ENCODE measurements at places on chromosomes 5 and 9. TPM values are rescaled to one million over a fixed set of nuclear protein-coding genes. Genes with fewer than 3 reads are reported as not detected.

The F2RL1 gene
- total RNA-seq, result 0.41 TPM

The C9orf40 gene
- total RNA-seq, result 5.7 TPM

- no peak overlapping the region for H3K27ac ChIP-seq
- no peaks in the 10 kb centered on the region for H3K36me3 ChIP-seq
- DNase-seq, result peak; percentile 29
- no peak overlapping the region for H3K4me3 ChIP-seq
- H3K4me1 ChIP-seq, result no peaks in the 10 kb centered on the region
Measured at GRCh38 chr5:111278858-111279504, 54.8 kb downstream of the CAMK4 start.

DNA sequence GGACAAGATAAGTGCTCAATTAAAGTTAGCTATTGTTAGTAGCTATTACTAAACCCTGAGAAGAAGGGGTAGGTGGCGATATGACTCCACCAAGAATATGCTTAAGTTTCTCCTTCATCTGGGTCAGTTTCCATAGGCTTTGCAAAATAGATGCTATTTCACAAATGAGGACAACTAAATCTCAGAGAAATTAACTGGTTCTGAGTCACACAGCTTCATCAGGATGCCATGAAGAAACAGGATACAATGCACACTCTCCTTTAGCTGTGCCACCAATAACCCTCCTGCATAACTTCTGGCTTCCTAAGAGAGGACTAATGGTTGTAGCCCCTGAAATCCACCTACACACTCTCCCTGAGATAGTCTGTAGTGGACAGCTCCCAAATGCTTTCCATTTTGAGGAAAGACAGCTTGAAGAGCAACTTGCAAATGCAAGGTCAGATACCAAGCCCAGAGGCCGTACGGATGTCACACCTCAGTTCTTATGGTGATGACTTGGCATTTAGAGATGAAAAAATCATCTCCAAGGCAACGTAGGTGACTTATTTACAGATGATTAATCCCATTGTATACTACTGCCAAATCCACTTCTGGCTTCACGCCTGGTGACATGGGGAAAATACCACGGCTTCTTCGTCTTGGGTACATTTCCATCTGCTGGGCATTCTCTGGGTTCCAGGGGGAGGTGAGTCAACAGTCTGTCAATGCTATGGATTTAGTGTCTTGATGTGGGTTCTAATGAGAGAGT is 251.4 kb upstream of the IL12B start:
- no peaks in the 10 kb centered on the region for H3K36me3 ChIP-seq
- peaks cover 23% of the 10 kb centered on the region for H3K4me1 ChIP-seq
- H3K4me3 ChIP-seq, result no peak overlapping the region
- peak overlapping the region; percentile 11 for H3K27ac ChIP-seq
- peak; percentile 73 for DNase-seq

DNA sequence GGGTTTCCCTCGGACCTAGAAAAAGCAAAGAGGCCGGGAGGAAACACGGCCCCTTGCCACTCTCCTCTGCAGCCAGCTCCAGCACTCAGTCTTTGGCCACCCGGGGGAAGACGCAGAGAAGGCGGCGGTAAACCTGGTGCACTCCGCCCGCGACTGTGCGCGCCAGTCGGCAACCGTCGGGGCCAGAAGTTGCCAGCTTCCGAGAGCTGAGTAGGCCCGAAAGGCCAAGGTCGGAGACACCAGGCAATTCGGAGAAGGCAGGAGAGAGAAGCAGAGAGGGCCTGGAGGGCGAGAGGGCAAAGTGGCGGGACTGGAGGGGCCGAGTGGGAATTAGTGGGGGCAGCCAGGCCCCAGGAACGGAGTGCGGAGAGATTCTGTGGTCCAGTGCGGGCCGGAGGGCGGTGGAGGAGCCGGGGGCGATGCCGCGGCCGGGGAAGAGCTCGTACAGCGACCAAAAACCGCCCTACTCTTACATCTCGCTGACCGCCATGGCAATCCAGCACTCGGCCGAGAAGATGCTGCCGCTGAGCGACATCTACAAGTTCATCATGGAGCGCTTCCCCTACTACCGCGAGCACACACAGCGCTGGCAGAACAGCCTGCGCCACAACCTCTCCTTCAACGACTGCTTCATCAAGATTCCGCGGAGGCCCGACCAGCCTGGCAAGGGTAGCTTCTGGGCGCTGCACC is at the start of gene FOXB2:
Gene FOXB2 (plus strand): TSS at position 420 of the 690 bp plus-strand sequence. CDS start 0 bp downstream, at position 420.
- no peak for DNase-seq
- H3K4me3 ChIP-seq, result no peak within 1 kb of the TSS
- H3K27ac ChIP-seq, result no peak within 1 kb of the TSS

DNA sequence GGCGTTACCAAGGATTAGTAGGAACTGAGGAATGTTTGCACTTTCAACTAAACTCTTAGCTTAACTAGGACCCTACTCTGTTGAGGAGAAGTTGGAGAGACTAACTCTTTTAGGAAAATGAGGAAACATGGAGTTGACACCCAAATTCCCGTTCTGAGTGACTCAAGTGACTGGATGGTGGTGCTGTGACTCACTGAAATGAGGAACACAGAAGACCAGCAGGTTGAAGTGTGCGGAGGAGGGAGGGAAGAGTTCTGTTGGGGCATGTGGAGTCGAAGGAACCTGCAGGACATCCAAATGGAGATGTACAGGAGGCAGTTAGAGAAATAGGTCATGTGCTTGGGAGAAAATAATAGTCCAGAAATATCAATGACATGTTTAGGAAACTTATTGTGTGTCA is 8.2 kb downstream of the HEXB start:
- no peak for DNase-seq
- peaks cover 80% of the 10 kb centered on the region for H3K36me3 ChIP-seq
- no peak overlapping the region for H3K27ac ChIP-seq
- no peak overlapping the region for H3K4me3 ChIP-seq
- peaks cover 3% of the 10 kb centered on the region for H3K4me1 ChIP-seq
- H3K27me3 ChIP-seq, result no peaks in the 10 kb centered on the region
